ENCODE measurements at places on chromosomes 7 and 10. TPM values are rescaled to one million over a fixed set of nuclear protein-coding genes. Genes with fewer than 3 reads are reported as not detected.

The FAM24B gene
- not detected for total RNA-seq

The WEE2 gene
- total RNA-seq = not detected

The STEAP1 gene
- 80.7 TPM for total RNA-seq

The NEBL gene
- 0.07 TPM for total RNA-seq

DNA sequence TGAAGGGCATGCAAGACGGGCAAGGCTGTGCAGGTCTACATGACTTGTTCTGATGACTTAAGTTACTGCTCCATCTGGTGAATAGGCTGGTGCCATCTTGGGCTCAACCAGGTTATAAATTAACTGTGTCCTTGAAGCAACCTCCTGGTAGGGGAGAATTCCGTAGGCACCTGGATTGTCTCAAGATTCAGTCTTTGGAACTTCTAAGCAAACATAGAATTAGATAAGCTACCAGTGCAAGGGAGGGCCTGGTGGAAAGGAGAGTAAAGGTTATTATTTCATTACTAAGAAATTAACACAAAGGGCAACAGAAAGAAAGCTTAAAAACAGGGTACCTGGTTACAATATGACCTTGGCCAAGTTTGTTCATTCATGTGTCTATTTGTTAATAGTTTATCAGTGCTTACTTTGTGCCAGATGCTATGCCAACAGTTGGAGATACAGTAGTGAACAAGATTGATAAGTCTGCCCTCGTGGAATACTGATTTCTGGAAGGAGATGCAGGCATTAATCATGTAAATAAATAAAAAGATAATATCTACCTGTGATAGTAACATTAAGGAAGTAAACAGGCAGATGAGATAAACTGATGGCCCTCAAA, 107.0 kb upstream of the PALS2 start:
- no peak for DNase-seq

DNA sequence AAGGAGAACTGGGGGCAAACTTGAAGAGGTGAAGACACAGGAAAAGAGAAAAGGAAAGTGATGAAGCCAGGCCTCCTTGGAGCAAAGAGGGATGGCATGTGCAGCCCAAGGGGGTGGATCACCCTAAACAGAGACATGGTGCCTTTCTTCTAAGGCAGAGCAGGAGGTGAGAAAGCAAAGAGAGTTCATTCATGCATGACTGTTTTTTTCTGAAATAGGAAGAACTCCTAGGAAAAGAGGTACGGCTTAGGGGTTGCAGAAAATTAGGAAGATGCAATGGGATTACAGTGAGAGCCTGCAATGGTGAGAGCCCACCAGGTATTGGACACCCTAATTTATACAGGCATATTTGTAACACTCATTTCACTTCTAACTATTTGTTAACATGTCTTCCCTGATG, 15.9 kb downstream of the ITGB1 start:
- DNase-seq = no peak

DNA sequence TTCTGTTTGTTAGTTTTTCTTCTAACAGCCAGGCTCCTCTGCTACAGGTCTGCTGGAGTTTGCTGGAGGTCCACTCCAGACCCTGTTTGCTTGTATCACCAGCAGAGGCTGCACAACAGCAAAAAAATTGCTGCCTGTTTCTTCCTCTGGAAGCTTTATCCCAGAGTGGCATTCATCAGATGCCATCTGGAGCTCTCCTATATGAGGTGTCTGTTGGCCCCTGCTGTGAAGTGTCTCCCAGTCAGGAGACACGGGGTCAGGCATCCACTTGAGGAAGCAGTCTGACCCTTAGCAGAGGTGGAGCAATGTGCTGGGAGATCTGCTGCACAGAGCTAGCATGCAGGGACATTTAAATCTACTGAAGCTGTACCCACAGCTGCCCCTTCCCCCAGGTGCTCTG, 26.7 kb upstream of the CROT start:
- DNase-seq = peak; percentile 63

DNA sequence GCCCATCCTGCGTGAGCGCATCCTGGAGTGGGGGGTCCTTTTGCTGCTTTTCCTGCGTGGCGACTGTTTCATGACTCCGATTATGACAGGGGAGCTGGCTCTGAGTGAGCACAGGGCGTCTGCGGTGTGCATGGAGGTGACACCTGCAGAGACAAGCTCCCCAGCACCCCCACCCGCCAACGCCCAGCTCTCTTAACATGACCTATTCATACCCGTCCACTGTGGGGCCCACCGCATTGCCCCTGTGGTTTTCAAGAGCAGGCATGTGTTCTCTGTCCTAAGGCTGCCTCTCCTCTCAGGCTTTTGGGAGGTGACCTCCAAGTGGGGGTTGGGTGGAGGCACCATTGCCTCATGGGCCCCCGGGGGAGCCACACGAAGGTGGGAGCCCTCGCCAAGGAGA, 500.7 kb downstream of the TCERG1L start:
- DNase-seq = no peak

- DNase-seq = no peak
Measured at GRCh38 chr7:66344166-66344565, 139.0 kb downstream of the TPST1 start.

GRCh38 chr10:32229170-32229569, 117.8 kb downstream of the EPC1 start:
- no peak for DNase-seq

DNA sequence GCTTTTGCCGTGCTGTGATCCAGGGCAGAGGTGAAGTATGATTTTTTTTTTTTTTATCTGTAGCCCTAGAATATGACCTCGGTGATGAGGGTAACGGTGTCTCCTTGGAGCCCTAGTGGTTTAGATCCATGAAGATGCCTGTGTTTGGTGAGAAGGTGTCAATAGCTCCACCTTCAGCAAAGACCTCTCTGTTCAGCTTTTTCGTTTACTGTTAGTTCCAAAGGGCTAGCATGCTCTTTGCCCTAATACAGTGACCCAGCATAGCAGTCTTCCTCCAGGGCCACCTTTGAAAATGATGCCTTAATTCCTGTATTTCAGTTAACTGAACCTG, 746 bp upstream of the MRPS16 start:
- no peak for DNase-seq

All from MG63 (cell line).